ENCODE measurements at places on chromosomes 6 and 20.

DNA sequence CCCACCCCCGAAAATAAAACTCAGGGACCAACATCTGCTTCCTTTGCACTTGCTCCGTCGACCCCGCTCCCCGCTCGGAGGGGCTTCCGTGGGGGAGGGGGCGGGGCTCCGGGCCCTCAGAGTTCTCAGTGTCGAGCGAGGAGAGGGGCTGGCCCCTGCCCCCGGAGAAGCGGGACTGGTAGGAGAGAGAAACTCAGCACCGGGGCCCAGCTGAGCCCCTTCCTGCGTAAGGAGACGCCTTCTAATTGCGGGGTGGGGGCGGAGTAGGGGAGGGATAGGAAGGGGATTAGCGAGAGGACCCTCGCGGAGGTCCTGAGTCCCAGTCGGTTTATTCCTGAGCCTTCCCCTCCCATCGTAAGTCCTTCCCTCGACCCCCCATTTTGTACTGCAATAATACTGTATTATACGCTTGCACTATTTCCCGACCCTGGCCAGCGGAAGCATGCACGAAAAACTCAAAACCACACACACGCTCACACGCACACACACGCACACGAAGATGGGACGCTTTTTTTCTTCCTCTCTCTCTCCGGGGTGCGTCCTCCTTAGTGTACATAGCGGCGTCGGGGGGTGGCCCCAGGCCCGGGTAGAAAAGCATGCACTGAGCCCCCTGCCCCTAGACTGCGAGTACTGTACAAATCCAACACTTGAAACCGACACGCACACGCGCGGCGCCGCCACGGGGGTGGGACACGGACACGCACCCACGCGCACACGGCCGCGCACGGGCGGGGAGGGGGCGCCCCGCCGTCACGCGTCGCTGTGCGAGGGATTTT, 22.1 kb upstream of the SLC22A7 start:
- no peak for DNase-seq

- no peak for DNase-seq
These were observed 24.1 kb downstream of the ALDH8A1 start for GRCh38 chr6:134925800-134926199.

DNA sequence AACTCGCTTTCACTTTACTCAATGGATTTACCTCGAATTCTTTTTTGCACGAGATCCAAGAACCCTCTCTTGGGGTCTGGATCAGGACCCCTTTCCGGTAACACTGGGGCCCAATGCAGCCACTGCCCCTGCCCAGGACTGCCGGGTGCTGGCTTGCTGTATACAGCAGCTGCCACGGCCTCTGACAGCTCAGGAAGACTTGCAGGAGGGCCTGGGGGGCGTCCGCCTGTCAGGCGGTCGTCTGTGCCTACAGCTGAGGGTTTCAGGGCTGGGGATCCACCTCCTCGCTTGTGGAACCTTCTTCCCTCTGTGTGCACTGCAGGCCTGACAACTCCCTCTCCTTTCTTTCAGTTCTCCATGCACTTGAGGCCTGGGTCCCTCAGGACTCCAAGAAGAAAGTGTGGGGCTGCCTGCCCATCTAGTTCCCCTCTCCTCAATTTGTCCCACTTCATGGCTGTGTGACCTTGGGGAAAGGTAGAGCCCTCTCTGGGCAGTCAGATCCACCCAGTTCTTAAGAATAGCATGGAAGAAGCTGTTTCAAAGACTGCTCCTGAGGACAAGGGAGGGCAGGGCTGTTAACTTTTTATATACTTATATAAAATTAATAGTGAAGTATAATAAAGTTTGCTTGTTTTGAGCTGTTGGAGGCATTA, 75.0 kb upstream of the LGSN start:
- no peak for DNase-seq

- no peak for DNase-seq
These were observed 64.0 kb downstream of the VEGFA start for GRCh38 chr6:43833996-43834390.

DNA sequence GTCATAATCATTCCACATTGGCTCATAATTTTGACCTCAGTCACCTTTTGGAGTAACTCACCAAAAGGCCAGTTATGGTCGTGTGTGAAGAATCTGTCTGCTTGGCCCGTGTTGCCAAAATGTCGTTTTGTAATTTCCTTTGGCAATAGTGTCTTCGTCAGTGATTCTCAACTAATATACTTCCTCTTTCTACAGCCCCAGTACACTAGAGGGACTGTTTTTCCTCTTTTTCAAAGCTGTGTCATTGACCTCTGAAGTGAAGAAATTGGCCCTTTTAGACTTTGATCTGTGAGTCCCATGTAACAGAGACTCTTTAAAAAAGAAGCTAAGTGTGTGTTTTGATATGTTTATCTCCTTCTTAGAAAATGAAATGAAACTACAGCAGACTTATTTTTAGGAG, 5.2 kb downstream of the FOXO3 start:
- no peak for DNase-seq

GRCh38 chr6:147970970-147971369, 371.7 kb upstream of the SASH1 start:
- no peak for DNase-seq

DNA sequence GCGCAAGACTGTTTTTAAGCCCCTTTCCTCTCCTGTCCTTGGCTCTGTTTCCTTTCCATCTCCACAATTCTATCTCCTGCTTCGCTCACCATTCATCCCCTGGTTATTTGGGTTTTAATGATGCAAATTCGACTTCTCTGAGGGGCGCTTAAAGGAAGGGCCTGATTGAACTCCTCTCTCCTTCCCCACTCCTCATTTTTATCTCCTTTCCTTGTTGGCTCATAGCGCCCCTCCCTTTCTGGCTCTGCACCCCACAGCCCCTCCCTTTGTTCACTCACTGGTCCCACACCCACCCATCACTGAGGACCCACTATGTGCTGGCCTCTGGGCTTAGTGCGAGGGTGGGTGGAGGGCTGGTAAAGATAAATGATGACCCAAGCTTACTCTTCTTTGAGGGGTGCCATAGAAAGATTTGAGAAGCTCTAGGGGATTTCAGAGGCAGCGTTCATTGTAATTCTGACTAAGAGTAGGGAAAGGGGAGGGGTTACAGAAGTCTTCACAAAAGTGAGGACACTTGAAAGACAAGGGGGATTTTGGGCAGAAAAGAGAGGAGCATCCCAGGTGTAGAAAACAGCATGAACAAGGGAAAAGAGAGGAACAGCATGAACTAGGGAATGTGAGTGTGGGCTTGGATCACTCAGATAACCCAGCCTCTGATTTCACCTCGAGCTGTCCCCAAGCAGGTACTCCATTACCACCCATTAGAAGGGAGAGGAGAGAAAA, 507.8 kb downstream of the CD83 start:
- no peak for DNase-seq

GRCh38 chr20:50246367-50247195, 56.0 kb downstream of the CEBPB start:
- no peak for DNase-seq

GRCh38 chr6:148461986-148462577, 119.4 kb downstream of the SASH1 start:
- DNase-seq = no peak

- DNase-seq = no peak
These were observed 34.8 kb upstream of the PLCB1 start for GRCh38 chr20:8097307-8097706.

DNA sequence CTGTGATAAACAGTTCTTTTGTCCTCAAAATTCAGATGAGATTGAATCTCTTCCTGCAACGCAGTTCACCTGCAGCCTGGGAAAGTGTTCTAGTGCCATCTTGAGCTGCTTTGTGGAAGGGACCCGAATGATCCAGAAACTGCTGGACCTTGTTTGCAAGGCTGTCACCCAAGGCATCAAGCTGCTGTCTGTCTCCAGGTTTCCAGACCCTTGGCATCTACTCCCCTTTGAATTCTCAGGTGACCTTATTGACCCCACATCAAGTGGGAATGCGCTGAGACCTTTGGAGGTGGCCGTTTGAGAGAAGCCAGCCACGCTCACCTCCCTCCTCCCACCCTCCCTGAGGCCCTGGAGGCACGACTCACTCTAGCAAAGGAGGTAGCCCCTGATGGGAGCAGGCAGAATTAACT, 112.5 kb downstream of the EDN3 start:
- DNase-seq = no peak

GRCh38 chr20:19952392-19952791, 64.8 kb upstream of the NAA20 start:
- DNase-seq = no peak

GRCh38 chr20:36496707-36497669, 44.3 kb upstream of the MYL9 start:
- no peak for DNase-seq

DNA sequence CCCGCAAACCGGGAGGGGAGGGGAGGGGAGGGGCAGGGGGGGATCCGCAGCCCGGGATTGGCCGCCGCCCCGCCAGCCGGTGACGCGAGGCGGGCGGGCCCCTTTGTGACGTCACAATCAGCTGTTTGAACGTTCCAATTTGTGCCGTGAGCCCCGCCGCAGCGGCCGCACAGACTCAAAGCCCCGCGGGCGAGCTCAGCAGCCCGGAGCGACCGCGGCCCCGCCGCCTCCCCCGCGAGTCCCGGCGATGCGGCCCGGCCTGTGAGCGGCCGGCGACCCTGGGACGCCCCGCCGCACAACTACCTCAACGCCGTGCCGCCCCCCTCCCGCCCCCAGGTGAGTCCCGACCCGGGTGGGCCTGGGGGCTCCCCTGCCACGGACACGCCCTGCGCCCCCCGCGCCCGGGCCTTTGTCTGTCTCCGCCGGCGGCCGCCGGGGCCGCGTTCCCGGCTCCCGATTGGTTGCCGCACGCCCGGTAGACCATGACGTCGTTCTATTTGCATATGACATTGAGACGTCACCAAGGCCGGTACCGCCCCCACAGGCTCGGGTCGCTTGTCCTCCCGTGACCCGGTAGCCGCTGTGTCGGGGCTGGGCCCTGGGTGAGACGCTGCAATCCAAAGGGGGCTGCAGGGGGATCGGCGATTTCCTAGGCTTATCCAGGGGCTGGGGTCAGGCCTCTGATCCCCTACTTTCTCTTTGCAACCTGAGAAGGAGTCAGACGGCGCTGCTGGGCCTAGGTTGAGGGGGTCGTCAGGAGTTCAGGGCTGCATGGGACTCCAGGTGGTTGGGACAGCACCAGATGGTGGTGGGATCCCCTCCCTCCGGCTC, at the start of gene TP53INP2:
Gene TP53INP2 (plus strand): TSS at position 168 of the 831 bp plus-strand sequence. CDS start 4,396 bp downstream, outside the sequence.
- DNase-seq = peak; percentile 86

DNA sequence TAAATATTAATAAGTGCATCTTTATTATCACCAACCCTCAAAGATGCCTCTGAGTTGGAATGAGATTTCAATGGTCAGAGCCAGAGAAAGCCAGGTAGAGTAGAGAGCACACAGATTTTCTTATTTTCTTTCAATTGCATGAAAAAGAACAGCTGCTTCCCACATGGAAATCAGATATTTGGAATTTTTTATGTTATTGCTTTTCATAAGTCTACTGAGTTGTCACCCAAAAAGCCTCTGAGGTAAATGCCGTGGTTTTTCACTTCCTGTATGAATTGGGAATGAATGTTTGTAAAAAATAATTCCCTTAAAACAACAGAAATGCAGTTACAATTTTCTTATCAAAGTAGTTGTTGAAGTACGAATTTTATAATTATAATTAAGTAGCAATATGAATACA, 563.1 kb downstream of the RFPL4B start:
- no peak for DNase-seq

GRCh38 chr20:41230136-41230535, 87.4 kb downstream of the ZHX3 start:
- no peak for DNase-seq

DNA sequence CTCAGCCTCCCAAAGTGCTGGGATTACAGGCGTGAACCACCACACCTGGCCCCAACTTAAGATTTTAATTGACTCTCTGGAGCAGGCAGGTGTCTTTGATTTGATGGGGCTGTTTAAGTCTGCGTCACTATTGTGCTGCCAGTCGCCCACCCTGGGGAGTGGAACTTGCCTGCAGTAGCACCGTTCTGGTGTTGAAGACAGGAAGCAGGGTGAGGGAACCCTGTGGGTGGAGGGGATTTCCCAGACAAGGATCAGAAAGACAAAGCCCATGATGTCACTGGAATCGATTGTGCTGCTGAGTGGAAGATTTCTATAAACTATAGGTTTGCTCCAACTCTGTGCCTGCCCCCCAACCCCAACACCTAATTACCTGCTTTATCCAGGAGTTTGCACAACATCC, 11.0 kb downstream of the ALDH8A1 start:
- DNase-seq = no peak

DNA sequence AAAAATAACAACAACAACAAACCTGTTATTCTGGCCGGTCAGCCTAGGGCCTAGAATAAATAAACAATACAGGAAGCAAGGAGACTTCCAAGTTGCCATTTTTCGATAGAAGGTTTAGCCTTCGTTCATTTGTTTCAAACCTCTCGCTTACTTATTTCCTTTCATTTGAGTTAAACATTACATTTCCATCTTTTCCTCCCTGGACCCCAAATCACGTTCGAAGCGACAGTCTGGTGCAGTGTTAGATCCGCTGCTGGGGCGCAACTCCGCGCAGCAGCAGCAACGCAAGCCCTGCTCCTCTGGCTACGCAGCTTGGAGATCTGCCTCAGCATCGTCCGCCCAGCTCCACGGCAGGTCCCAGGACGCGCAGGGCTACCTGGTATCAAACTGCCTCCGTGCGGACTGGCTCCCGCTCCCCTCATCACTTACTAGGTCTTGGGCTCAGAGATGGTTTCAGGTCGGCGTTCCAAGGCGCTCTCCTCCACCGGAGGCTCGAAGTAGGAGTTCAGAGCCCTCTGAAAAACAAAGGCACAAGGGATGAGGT, 530 bp downstream of the TDP2 start:
- DNase-seq = no peak

DNA sequence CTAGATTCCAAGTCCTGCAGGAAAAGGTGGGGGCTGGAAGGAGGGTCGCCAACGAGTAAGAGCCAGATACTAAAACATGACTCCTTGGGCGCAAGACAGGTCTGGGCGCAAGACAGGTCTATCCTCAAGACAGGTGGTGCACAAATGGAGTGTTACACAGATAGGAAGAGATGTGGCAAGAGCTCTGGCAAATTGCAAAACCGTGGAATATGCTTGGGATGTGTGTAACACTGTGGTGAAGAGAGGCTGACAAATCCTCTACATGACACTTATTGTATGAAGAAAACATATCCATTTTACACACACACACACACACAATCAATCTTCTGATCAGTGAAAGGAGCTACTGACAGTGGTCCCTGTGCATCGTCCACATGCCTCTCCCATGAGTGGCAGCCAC, 77.6 kb downstream of the TBC1D7 start:
- DNase-seq = no peak

DNA sequence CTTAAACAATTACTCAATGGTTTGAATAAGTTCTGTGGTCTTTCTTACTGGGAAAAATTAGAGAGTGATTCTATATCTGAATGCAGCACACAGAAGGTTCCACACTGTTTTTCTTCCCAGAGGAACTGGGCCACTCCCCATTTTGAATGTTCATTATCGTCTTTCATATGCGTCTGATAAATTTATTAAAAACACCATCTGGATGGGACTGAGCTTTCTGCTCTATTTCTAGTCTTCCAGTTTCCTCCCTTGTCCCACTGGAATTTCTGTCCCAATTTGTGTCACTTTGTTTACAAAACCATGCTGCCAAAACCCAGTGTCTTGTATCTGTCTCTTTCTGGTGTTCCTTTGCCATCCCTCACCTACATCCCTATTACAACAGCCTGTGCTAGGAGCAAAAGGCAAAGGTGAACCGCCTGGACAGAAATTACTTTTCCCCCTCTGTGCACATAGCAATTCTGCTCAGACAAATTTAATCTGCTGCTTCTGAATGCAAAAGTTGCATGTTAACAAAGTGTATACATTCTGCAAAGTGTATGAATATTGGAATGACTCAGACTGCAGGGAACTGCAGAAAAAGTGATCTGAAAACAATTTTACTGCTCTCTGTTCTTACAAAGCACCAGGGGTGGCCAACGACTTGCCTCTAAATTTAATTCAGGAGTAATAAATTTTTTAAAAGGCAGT, 333.6 kb downstream of the BTBD9 start:
- DNase-seq = no peak

- no peak for DNase-seq
These were observed 447.3 kb downstream of the HDGFL1 start for GRCh38 chr6:23016696-23017095.

Data from NCI-H1048 (cell line).